Fibroblast of lung (primary cell): ENCODE measurements at places on chromosomes 6 and 20. TPM values are rescaled to one million over a fixed set of nuclear protein-coding genes. Genes with fewer than 3 reads are reported as not detected.

DNA sequence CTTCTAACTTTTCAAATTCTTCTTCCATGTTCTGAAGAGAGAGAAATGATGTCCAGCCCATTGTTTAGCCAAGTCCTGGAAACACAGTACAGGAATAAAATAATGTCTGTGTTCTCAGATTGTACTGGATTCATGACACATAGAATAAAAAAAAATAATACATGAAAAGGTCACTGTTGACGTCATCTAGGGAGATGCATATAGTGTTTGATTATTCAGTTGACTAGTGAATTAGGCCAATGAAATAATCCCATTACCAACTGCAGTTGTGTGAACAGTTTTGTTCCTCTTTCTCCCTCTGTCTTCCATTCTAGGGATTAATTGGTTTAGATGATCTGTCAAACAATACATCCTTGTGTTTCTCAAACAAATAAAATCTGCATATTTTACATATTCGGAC lies 222.8 kb downstream of the ALDH8A1 start:
- no peak overlapping the region for H3K4me3 ChIP-seq
- peak; percentile 42 for DNase-seq
- no peaks in the 10 kb centered on the region for H3K27me3 ChIP-seq

The PPIL6 gene
- 5.0 and 8.5 TPM in 2 replicates for total RNA-seq

GRCh38 chr20:49397525-49397924 lies 84.9 kb downstream of the KCNB1 start:
- H3K36me3 ChIP-seq = no peaks in the 10 kb centered on the region
- no peaks in the 10 kb centered on the region for H3K4me1 ChIP-seq
- DNase-seq = peak; percentile 34
- H3K27me3 ChIP-seq = peaks cover 12% of the 10 kb centered on the region

The CCM2L gene
- total RNA-seq = not detected in 2 replicates

- peak; percentile 46 for DNase-seq
- H3K36me3 ChIP-seq = no peaks in the 10 kb centered on the region
- H3K27ac ChIP-seq = no peak overlapping the region
- no peaks in the 10 kb centered on the region for H3K4me1 ChIP-seq
- H3K4me3 ChIP-seq = no peak overlapping the region
These were observed 46.9 kb downstream of the UST start for GRCh38 chr6:148793721-148794120.

DNA sequence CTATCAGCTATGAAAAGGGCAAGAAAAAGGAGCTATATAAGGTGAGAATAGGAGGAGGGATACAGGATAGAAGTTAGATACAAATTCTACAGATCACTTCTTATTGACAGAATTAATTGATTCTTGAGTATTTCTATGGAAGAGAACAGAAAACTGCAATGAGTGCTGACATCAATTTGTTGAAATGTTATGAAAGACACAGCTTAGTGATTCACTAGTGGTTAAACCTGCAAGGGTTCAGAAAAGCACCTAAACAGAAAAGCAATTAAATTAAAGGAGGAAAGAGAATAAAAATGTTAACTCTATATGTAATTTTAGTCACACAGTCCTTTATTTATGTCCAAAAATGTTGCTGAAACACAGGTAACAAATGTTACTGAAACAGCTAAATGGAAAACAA lies 254.4 kb upstream of the RUNX2 start:
- no peak for DNase-seq
- H3K4me1 ChIP-seq = no peaks in the 10 kb centered on the region
- no peak overlapping the region for H3K27ac ChIP-seq
- H3K36me3 ChIP-seq = no peaks in the 10 kb centered on the region
- no peaks in the 10 kb centered on the region for H3K27me3 ChIP-seq

- no peak overlapping the region for H3K27ac ChIP-seq
- peaks cover 12% of the 10 kb centered on the region for H3K4me1 ChIP-seq
- DNase-seq = peak; percentile 72
- H3K27me3 ChIP-seq = no peaks in the 10 kb centered on the region
These were observed 4.4 kb upstream of the CST3 start for GRCh38 chr20:23641936-23642751.

DNA sequence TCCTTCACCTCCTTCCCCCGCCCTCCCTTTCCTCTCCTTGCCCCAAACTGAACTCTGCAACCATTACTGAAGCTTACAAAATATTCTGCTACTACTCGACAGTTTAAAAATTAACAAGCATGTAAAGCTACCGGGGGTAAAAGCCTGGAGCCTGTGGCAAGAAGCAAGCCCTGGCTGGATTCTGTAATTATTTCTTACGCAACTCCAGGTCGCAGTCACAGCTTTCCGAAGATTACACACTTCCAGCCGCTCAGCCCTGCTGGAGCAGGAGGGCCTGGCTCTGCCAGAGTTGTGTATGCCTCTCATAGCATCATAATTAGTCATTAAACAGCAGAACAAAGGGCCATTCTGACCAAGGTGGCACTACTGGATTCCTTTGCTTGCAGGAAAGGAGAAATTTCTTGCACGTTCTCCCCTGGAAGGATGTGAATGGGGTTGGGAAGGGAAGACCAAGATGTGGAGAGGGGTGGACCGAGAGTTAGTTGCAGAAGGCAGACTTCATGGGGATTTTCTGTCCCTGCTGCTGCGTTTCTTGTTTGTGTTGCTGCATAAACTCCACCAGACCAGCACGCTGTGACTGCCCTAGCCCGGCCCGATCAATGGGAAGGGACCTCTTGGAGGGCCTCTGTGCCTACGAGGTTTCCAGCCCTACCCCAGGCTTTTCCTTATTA lies 23.6 kb downstream of the FOXQ1 start:
- no peak overlapping the region for H3K4me3 ChIP-seq
- peak; percentile 92 for DNase-seq
- no peak overlapping the region for H3K27ac ChIP-seq
- peaks cover 9% of the 10 kb centered on the region for H3K4me1 ChIP-seq

- no peak overlapping the region for H3K27ac ChIP-seq
- no peaks in the 10 kb centered on the region for H3K36me3 ChIP-seq
- no peaks in the 10 kb centered on the region for H3K27me3 ChIP-seq
- peak; percentile 5 for DNase-seq
- no peaks in the 10 kb centered on the region for H3K4me1 ChIP-seq
These were observed 59.4 kb upstream of the SCP2D1 start for GRCh38 chr20:18754030-18754652.

The GCM1 gene
- not detected in 2 replicates for total RNA-seq

- H3K4me1 ChIP-seq = no peaks in the 10 kb centered on the region
- no peaks in the 10 kb centered on the region for H3K36me3 ChIP-seq
- DNase-seq = peak; percentile 71
- H3K27ac ChIP-seq = no peak overlapping the region
- no peaks in the 10 kb centered on the region for H3K27me3 ChIP-seq
- no peak overlapping the region for H3K4me3 ChIP-seq
These were observed 17.8 kb upstream of the HSF2 start for GRCh38 chr6:122381494-122382265.

The HLA-DOA gene
- total RNA-seq = not detected in 2 replicates

GRCh38 chr20:25247000-25247517 lies 826 bp upstream of the PYGB start:
- H3K36me3 ChIP-seq = peaks cover 2% of the 10 kb centered on the region
- peak overlapping the region; percentile 52 for H3K4me3 ChIP-seq
- H3K27ac ChIP-seq = peak overlapping the region; percentile 50

The HCRTR2 gene
- total RNA-seq = not detected in 2 replicates

The SLC22A1 gene
- 0.26 and 0.50 TPM in 2 replicates for total RNA-seq

- DNase-seq = no peak
- no peaks in the 10 kb centered on the region for H3K27me3 ChIP-seq
- H3K36me3 ChIP-seq = no peaks in the 10 kb centered on the region
- H3K27ac ChIP-seq = no peak overlapping the region
These were observed 101.5 kb upstream of the SLC24A3 start for GRCh38 chr20:19110881-19111460.

- no peaks in the 10 kb centered on the region for H3K27me3 ChIP-seq
- no peak overlapping the region for H3K27ac ChIP-seq
- H3K36me3 ChIP-seq = no peaks in the 10 kb centered on the region
- DNase-seq = no peak
- H3K4me3 ChIP-seq = no peak overlapping the region
These were observed 28.8 kb downstream of the EFCAB8 start for GRCh38 chr20:32887492-32887891.

DNA sequence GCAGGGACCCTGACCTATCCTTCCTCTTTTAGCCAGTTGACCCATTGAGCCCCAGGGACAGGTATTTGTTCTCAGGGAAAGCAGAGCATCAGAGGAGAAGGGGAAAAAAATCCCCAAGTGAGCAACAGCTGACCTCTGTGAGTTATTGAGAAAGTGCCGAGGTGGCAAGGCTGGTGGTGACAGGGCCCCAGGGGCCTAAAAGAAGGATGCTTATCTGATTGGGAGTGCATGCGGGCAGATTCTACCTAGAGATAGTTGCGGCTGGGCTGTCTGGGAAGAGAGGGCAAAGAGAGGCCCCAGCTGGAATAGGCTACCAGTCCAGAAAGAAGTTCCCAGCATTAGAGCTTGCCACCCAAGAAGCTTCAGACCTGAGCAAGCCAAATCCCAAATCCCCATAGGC lies 26.5 kb upstream of the MAFB start:
- no peak overlapping the region for H3K27ac ChIP-seq
- no peaks in the 10 kb centered on the region for H3K36me3 ChIP-seq
- no peaks in the 10 kb centered on the region for H3K27me3 ChIP-seq

DNA sequence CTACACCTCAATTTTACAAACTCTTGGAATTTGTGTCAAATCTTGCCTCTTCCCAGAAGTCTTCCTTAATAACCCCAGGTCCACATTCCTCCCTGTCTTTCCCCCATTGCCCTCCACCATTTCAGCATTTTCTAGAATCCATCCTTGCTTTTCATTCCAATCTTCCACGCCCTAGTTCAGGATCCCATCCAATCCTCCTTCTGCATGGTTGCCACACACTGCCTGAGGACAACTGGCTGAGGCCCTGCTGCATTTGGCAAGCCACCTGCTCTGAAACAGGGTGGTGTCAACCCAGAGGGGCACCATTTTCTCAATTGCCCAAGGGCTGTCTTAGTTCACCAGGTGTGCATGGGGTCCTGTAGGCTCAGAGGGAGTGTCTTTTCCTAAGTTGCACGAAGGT lies 37.9 kb upstream of the RFPL4B start:
- no peak for DNase-seq
- H3K4me3 ChIP-seq = no peak overlapping the region
- peaks cover 4% of the 10 kb centered on the region for H3K4me1 ChIP-seq
- H3K27me3 ChIP-seq = no peaks in the 10 kb centered on the region
